ENCODE measurements at places on chromosomes 11 and 22.
A peak's percentile ranks its signal among the peaks of the same experiment; 100 is the strongest.

- no peak for DNase-seq
Measured at GRCh38 chr11:75503531-75504099, 22.1 kb downstream of the GDPD5 start.

DNA sequence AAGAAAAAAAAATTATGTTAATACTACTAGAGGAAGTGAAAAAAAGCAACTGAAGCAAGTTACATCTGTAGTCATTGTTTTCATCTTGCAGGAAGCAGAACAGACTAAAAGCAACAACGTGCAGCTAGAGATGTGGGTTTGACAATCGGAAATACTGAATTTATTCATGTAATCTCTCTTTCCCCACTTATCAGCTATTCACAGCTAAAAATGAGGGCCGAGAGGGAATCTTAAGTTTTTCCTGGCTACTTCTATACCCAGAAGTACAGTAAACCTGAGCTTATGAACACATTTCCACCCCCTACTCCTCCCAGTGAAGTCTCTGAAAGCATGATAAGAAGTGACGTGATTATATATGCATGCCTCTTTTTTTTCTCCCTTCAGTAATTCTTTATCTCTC lies 116.5 kb downstream of the SPON1 start:
- peak; percentile 7 for DNase-seq

- DNase-seq, result no peak
Measured at GRCh38 chr11:45877221-45877620, 8.2 kb upstream of the MAPK8IP1 start.

DNA sequence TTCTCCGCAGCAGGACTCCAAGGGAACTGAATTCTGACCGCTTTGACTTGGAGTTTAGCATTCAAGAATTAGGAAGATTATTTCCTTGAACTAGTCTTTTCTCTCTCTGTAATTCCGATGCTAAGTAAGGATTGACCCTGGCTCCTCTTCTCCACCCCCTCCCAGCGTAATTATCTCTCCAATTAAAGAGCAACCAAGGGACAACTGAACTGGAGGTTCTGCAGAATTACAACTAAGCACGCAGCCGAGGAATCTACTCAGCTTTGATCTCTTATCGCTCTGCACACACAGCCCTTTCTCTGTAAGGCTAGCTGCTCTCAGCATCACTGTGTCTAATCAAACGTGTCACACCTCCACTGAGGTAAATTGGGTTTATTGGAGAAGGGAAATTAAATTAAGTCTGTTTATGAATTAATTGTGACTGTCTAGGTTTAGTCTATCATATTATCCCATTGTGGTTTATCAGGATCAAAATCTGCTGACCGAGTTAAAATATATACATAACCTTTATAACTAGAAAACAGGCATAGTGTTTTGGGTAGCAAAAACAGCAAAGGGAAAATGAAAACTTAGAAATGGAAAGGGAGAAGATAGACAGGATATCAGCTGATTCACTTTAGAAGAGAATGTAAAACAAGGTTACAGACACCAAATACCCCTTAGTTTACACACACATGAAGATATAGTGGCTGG lies 241.3 kb upstream of the LARGE1 start:
- no peak for DNase-seq

- no peak for DNase-seq
Measured at GRCh38 chr22:44580176-44581095, 82.4 kb upstream of the RTL6 start.

DNA sequence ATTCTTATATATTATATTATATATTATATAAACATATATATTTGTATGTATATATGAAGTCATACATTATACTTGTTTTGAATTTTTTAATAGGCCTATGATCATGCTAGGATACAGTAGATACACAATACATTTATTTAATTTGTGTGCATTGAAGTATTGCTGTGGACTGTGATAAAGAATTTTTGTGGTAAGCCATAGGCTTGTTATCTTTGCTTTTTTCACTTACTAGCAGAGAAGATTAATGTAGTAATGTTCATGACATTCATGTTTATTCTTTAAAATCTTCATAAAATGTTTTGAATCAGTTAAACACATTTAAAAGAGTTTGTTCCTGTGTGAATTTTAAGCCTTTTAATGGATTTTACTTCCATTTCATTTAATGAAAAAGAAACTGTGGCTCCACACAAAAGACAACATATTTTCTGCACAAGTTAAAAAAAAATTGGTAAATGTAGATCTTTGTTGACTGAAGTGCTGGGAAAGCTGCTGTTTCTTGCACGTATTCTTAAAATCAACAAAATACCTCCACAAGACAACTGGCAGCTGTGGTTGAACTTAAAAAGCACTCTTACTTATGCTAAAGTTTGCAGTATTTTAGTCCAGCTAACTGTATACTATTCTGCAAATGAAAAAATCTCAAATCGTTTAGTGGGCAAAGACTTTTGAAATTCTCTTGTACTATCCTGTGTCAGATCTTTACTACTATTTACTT lies 156.2 kb downstream of the TMEM135 start:
- no peak for DNase-seq

All from suppressor macrophage (primary cell).